ENCODE measurements at places on chromosomes 6 and 20. TPM values are rescaled to one million over a fixed set of nuclear protein-coding genes. Genes with fewer than 3 reads are reported as not detected.
A peak's percentile ranks its signal among the peaks of the same experiment; 100 is the strongest.

Gene SLC24A3
- not detected for total RNA-seq

Gene VWA7
- total RNA-seq, result 0.68 TPM

Gene CNBD2
- total RNA-seq, result 5.0 TPM

Gene STX11
- 23.3 TPM for total RNA-seq

Gene OOEP
- total RNA-seq, result not detected

Gene PGC
- total RNA-seq, result not detected

Gene FILIP1
- total RNA-seq, result not detected

Gene OR2J3
- total RNA-seq, result not detected

Gene TCP11
- total RNA-seq, result not detected

DNA sequence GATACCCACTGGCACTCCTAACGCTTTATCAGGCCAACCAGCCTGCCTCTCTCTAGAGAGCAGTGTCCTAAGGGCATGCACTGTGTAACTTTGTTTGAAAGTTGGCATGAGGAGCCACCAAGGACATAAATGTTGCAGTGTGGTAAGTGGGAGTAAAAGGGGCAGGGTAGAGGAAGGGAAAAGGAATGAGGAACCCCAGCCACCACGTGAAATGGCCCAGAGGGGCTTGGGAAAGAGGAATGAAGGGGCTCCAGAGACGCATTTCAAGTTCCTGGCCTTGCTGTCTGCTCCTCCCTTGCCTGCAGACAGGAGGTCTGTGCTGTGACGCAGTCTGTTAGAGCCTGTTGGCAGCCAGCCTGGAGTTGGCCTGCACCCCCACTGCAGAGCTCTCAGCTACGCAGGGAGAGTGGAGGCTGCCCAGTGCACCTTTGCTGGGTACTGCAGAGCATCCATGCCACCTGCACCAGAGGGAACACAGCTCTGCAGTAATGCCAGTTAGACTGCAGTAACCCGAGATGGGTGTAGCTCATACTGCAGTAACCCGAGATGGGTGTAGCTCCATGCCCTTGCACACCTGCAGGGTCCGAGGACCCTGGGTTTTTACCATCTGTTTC is 86.8 kb upstream of the SNAP25 start:
- DNase-seq, result no peak

GRCh38 chr6:138638604-138639003 is 135.0 kb upstream of the CCDC28A start:
- DNase-seq, result no peak

DNA sequence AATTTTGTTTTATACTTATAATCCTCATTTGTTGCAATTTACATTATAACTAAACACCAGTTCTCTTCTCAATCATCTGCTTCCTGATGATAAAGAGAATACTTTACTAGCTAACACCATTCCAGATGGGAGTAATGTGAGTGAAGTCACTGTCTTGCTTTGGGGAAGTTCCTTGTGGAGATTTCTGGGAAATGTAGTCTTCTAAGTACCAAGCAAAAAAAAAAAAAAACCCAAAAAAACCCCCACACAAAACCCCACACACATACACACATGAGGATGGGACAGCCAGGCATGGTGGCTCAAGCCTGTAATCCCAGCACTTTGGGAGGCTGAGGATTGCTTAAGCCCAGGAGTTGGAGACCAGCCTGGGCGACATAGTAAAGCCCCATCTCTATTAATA is 2.2 kb upstream of the SNPH start:
- DNase-seq, result no peak

DNA sequence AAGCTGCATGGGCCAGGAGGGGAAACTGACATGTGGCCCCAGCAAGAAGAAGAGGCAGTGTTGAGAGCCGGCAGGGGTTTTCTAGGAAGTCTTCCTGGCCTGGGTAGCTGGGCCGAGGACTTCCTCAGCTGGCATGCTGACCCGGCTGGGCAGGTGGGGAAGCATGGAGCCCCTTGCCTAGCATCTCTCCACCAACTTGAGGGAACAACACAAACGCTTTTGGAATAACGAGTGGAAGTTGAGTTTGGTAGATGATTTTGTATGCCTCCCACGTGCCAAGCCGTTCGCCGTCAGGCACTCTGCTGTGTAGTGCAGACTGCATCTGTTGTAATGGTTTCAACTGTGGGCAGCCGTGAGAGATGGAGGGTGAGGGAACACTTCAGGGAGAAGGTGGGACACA is 7.3 kb downstream of the TMEM181 start:
- DNase-seq, result peak; percentile 47

DNA sequence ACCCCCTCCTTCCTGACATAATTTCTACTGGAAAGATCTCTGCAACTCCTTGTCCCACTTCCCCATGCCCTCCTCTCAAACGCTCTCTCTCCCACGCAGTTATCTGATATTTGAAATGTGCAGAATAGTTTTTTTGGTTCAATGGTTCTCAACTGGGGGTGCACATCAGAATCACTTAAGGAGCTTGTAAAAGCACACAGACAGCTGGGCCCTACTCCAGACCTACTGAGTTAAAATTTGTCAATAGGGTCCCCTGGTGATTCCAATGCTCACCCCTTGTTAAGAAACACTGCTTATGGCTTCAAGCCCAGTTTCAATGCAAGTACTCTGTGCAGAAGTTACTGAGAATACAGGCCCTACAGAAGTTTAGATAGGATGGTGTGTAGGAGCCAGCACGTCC is 45.2 kb upstream of the KCNK16 start:
- DNase-seq, result no peak

- no peak for DNase-seq
Measured at GRCh38 chr6:9192405-9192909, 757.1 kb upstream of the SLC35B3 start.

DNA sequence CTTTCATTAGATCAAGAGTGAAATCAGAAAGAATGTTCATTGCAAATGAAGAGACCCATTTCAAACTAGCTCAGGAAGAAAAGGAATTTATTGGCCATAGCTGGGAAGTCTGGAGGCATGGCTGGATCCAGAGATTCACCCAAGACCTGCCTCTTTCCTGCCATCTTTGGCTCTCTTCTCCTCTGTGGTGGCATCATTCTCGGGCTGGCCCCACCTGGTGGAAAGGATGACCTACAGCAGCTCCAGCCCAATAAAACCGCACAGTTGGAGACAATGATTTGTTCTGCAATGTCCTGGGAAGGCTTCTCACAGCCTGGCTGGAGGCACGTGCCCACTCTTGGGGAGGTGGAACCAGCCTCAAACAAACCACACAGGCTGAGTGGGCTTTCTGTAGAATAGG is 18.1 kb upstream of the FERMT1 start:
- DNase-seq, result no peak

- DNase-seq, result no peak
Measured at GRCh38 chr6:119128252-119128912, 49.9 kb upstream of the FAM184A start.

GRCh38 chr20:10540636-10541493 is 105.8 kb downstream of the SLX4IP start:
- DNase-seq, result no peak

GRCh38 chr6:20879526-20879925 is 345.3 kb downstream of the CDKAL1 start:
- DNase-seq, result no peak

GRCh38 chr6:73743081-73743480 is 47.1 kb downstream of the CD109 start:
- no peak for DNase-seq

DNA sequence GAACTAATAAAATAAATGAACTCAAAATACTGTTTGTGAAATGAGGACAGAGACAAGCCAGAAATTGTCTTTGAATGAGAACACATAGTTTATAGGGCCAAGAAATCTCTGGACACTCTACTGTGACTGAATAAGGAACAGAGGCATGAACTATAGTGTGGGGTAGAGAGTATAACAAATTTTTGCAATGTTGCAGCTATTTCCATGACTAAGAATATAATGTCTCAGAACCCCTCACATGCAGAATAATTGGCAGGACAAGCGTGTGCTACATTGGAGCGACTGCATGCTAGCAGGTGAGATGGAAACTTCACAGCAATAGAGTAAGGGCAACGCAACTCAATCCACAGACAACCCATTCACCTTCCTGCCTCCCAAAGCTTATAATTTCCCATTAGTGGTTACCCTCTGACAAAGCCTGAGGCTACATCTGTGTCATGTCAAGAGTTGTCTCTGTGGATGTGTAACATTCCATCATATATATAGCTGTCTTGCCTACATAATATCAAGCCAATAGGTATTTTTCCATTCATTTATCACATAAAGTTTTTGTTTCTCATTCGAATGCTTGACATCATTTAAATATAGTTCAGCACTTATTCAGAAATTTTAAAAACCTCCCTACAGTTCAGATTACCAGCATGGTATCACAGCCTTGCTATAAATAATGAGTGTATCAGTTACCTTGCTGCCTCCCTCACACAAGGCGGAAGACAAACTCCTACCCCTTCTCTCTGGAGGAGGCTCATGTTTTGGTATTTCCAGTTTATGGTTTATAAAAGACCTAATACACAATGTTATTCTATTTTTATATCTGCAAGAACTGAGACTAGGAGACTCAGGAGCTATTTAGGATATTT is 47.9 kb upstream of the ECHDC1 start:
- DNase-seq, result no peak

DNA sequence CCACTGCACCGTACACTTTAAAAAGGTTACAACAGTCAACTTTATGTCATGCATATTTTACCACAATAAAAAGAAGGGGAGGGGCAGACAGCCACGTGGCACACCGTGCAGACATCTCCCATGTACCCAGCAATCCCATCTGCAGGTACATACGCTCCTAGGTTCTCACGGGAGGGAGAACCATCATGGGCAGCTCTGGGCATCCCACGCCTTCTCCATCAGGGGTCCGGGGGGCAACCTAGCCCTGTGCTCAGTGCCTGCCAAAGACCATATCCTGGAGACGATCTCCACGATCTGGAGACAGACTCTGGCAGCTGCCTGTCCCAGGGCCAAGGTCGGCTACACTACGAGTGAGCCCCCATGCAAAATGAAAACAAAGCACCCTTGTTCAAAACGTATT is 2.5 kb upstream of the BNIP5 start:
- no peak for DNase-seq

GRCh38 chr20:13875265-13875811 is 90.5 kb downstream of the NDUFAF5 start:
- no peak for DNase-seq

DNA sequence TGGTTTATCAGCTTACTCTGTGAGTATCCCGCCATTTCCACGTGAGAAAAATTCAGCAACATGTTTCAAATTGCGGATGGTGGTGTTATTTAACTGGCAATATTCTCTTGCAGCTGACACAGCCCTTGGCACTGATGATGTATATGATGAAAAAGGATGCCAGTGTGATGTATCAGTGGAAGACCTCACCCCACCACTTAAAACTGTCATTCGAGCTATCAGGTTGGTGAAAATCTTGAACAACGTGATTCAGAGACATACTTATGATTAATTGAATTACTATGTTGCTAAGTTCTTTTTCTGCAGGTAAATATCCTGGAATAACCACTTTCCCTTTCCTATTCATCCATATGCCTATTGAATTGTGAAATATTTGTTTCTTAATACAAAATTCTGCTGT is 55.7 kb downstream of the KHDC1L start:
- DNase-seq, result no peak

GRCh38 chr20:2114990-2115681 is 13.5 kb downstream of the STK35 start:
- no peak for DNase-seq

- DNase-seq, result no peak
Measured at GRCh38 chr6:109485266-109485935, 2.4 kb upstream of the ZBTB24 start.

GRCh38 chr6:56515081-56515905 is 127.4 kb downstream of the DST start:
- no peak for DNase-seq

GRCh38 chr20:24402188-24402587 is 67.2 kb upstream of the SYNDIG1 start:
- no peak for DNase-seq

Data from activated naive CD4-positive, alpha-beta T cell treated with anti-CD3 and anti-CD28 coated beads, Interleukin-2, amount 50 U/mL, for 72 hours (primary cell).